ENCODE measurements at places on chromosomes 6 and 20.

GRCh38 chr6:159212028-159212427 is 42.8 kb downstream of the FNDC1 start:
- DNase-seq: peak; percentile 87

- DNase-seq: no peak
Observed at GRCh38 chr6:13038315-13038714, 290.0 kb downstream of the TBC1D7 start.

- DNase-seq: no peak
Observed at GRCh38 chr6:121441477-121441876, 6.0 kb downstream of the GJA1 start.

- no peak for DNase-seq
Observed at GRCh38 chr20:13865791-13866351, 81.0 kb downstream of the NDUFAF5 start.

- no peak for DNase-seq
Observed at GRCh38 chr6:118171852-118172251, 264.8 kb downstream of the SLC35F1 start.

DNA sequence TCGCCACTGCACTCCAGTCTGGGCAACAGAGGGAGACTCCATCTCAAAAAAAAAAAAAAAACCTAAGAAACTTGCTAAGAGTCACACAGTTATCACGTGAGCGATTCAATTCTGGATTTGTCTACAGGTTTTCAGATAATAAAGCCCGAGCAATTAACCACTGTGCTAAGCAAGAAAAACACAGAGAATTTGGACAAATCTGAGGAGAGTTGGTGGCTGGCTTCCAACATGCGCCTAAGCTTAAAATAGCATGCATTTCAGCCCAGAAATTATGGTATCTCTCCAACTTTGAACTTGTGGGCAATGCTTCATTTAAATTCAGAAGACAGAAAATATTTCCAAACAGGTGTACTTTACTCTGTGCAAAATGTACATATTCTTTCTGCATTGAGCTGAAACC is 232.9 kb downstream of the TSHZ2 start:
- no peak for DNase-seq

GRCh38 chr6:87702589-87702945 is 534 bp upstream of the AKIRIN2 start:
- DNase-seq: peak; percentile 80

- DNase-seq: no peak
Observed at GRCh38 chr6:4929097-4929718, 74.6 kb downstream of the RPP40 start.

- no peak for DNase-seq
Observed at GRCh38 chr6:144741659-144742058, 456.5 kb downstream of the UTRN start.

GRCh38 chr20:34871320-34871926 is 1.2 kb downstream of the GGT7 start:
- DNase-seq: no peak

GRCh38 chr6:53582963-53583362 is 38.1 kb upstream of the GCLC start:
- no peak for DNase-seq

GRCh38 chr6:133286765-133287164 is 45.6 kb downstream of the EYA4 start:
- peak; percentile 45 for DNase-seq

DNA sequence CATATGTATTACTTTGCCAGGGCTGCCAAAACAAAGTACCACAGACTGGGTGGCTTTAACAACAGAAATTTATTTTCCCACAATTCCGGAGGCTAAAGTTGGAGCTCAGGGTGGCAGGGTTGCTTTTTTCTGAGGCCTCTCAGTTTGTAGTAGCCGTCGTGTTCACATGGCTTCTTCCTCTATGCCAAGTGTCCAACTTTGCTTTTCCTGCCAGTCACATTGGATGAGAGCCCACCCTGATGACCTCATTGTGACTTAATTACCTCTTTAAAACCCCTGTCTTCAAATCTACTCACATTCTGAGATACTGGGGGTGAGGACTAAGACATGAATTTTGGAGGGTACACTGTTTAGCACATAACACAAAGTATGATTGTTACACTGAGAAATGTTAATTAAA is 9.9 kb upstream of the ECT2L start:
- DNase-seq: no peak

DNA sequence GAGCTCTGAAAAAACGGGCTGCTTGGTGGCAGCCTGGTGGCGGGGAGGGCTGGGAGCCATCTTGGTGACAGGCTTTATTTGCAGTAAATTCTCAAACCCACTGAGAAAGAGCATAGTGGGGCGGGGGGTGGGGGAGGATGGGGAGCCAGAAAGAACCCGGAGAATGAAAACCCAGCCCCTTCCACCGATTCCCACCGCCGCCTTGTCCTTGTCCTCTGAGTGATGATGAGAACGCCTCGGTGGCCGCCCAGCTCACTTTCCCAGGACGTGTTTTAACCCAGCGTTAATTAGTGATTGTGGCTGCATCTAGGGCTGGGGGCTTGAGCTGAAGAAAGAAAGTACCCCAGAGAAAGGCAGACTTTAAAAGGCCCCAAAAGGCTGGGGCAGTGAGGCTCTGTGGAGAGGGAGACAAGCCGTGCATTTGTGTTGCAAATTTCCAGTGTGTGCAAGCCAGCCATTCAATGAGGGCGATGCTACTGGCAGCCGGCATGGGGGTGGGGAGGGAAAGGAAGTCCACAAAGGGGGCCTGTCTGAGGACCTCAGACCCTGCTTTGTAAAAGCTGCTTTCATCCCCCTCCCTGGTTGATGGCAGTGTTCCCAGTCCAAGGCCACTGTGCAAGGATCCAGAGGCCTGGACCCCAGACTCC is 6.2 kb upstream of the GHRH start:
- peak; percentile 70 for DNase-seq

GRCh38 chr6:47031656-47032055 is 10.5 kb downstream of the ADGRF1 start:
- no peak for DNase-seq

GRCh38 chr20:15440049-15440820 is 1102.8 kb upstream of the FLRT3 start:
- no peak for DNase-seq

GRCh38 chr6:81806793-81807565 is 54.5 kb upstream of the TENT5A start:
- DNase-seq: no peak

DNA sequence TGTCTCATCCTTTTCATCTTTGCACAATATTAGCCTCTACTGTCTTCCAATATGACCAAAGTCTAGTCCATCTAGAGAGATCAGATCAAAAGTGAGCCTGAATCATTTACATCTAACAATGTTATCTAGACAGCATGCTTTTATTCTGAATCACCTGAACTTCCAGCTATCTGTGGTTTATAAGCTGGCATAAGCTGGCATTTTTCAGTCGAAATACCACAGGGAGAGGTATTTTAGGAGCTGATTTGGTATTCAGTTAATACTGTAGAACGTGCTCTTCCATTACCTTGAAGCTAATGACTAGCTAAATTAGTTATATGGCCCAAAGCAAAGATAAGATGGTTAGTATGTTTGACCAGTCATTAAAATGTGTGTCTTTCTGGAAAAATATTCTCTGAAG is 188.3 kb upstream of the AGPAT4 start:
- DNase-seq: no peak

DNA sequence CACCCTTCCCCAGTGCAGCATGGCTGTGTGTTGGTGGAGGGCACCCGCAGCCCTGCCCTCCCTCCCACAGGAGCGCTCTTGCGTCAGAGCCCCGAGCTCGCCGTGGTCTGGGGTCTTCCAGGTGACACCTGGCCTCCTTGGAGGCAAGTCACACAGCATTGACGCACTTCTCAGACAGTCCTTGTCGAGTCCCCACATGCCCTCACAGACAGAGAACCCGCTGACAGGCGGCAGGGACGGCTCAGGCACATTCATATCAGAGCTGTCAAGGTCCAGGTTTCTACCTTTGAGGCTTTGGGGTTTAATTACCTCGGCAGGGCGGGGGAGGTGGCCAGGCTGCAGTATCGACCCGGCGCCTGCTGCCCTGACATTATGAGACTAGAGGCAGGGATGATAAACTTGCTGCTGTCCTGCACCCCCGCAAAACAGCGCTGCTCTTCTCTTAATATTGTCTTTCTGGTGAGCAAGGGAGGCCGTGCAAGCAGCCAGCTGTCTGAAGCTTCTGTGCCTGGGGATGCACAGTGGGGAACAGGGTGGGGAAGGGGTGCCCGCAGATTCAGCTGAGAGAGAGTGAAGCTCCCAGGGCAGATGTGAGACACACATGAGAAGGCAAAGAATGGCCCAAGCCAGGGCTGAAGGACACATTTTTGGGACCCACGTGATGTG is 4.7 kb downstream of the NPEPL1 start:
- DNase-seq: no peak

GRCh38 chr20:35956616-35957015 is 2.3 kb upstream of the SCAND1 start:
- DNase-seq: no peak

DNA sequence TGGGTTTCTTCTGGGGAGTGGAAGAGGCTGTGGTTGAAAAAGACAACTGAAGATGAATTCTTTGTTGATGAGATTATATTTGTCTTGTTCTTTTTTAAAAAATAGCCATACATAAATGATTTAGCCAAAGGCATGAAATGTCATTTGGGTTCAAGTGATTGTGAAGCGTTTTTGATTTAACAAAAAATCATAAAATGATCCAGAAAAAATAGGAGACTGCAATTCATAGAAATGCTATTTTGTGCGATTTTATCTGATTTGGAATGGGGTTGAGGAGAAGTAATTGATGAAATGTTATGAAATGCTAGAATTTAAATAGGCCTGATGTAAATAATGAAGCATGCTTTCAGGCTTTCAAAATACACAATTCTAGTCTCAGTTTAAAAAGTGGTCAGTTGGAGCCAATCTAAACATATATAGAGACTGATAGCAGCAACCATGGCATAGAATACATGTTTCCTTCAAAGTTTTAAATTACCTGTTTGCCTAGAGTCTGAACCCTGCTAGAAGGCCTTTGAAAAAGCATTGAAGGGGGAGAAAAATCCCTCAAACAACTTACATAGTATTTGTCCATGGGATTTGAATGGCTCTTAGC is 21.8 kb downstream of the PFDN4 start:
- DNase-seq: no peak

DNA sequence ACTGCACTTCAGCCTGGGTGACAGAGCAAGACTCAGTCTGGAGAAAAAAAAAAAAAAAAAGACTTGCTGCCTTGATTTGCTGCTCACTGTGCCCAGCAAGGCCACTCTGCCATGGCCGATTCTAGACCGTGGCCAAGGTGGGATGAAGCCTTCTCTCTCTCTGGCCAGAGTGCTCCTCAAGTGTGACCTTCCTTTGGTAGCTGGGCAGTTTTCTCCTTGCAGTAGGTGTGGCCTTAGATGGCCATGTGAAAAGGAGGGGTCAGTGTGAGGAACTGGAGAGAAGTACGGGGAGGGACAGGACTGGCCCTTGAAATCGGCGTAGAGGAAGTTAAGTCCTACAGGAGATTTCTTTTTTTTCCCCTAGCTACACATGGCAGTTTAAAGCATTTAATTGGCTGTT is 272.0 kb downstream of the ARID1B start:
- no peak for DNase-seq

GRCh38 chr20:33668466-33669155 is 1.9 kb downstream of the ACTL10 start:
- no peak for DNase-seq

DNA sequence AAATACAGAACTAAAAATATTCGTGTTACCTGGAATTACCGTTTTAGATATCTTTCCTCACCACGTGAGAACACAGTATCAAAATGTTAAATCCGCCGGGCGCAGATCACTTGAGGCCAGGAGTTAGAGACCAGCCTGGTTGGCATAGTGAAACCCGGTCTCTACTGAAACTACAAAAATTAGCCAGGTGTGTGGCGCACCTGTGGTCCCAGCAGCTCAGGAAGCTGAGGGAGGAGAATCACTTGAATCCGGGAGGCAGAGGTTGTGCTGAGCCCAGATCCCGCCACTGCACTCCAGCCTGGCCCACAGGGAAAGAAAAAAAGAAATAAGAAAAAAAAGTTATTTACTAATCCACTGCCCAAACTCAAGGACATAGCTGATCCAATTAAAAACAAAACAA is 4.8 kb upstream of the DDX43 start:
- no peak for DNase-seq

- no peak for DNase-seq
Observed at GRCh38 chr6:16329233-16329632, 90.8 kb downstream of the GMPR start.

GRCh38 chr6:126764104-126764503 is 354.4 kb upstream of the RSPO3 start:
- no peak for DNase-seq

DNA sequence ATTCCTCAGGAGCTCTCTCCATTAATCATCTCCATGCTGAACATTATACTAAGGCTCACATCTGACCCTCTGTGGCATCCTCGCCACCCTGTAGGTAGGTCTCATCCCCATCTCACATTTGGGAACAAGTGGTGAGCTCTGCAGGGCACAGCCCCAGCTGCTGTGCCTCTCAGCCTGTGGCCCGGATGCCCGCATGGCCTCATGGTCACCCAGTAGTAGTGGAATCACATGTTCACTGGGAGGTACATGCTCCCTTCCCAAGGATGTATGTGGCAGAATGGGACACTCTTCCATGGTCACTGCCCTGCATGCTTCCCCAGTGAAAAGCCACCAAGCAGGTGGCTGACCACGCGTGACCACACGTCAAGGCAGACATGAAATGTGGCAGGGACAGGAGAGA is 26.3 kb upstream of the APMAP start:
- DNase-seq: no peak

- no peak for DNase-seq
Observed at GRCh38 chr6:120274547-120274946, 925.0 kb upstream of the MAN1A1 start.

DNA sequence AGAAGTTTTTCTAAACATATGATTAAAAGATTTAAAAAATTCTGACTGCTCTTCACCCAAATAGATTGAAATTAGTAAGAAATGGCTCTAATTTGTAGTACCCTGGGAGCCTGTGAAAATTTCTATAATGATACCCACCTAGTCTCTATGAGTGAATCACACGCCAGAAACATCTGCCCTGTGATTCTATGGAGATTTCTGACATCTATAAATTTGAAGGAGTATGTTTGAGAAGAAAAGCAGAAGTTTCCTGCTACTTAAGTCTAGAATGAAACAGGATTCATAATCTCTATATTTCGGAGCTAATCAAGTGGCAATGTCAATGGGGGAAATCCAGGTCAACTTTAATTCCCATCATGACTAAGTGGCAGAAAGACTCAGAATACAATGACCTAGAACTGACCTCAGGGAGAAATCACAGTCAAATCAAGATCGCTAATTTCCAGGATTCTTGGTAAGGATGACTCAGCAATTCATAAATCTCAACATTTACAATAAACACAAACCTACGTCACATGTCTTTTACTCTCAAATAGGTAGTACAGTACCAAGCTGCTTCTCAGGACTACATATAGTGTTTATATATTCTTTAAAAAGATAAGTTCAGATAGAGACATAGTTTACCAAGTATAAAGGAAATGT is 186.2 kb upstream of the TNFAIP3 start:
- no peak for DNase-seq

Measured in Karpas-422 (cell line).